ENCODE measurements at places on chromosomes 11 and 22.
A peak's percentile ranks its signal among the peaks of the same experiment; 100 is the strongest.

DNA sequence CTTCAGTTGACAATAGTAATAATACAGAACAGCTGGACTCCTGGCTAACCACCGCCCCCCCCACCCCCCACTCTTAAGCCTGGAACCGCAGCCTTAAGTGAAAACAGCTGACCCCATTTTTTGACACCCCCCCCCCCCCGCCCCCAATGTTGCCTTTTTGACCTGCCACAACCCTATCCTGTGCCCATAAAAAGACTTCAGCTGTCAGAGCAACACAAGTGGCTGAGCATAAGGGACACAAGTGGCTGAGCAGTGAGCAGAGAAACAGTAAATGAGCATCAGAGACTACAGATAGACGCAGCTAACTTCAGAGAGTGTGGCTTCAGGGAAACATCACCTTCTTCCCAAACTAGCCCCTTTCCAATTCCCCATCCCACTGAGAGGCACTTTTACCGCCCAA lies 1493.8 kb downstream of the LRRC4C start:
- DNase-seq = no peak

DNA sequence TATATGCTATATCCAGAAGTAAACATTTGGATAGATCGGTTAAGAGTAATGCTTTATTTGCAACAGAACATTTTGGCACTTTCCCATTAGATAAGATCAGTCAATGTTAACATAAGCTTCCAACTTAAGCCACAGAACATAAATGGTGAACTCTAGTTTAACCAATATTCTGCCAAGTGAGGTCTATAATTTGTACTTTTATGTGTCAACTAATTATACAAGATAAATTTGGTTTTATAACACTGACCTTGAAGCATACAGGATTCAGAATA lies 23.5 kb upstream of the BLID start:
- DNase-seq = peak; percentile 37

GRCh38 chr11:13061294-13061990 lies 52.3 kb downstream of the RASSF10 start:
- no peak for DNase-seq

DNA sequence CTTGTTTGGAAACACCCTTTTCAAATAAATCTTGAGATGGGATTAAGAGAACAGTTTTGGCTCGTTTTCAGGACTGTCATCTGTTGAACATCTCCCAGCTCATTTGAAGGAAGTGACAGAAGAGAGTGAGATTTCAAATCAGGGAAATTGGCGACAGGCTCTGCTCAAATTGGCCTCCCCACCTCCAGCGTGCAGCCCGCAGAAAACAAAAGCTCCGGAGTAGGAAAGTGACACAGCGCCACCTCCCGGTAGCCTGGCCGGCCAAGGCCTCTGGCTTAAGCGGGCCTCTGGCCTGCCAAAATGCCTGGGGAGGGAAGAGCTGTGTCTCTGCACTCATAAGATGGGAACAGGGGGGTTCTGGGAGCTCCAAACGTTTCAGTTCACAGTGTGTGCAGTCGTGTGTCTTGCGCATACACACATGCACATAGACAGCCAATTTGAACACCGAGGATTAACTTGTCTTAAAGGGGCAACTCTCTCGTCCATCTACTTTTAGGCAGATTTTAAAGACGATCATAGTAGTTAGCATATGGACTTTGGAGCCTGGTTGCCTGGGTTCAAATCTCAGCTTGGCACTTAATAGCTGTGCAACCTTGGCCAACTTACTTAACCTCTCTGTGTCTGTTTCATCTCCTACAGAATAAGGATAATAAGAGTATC lies 132.7 kb upstream of the RCN1 start:
- DNase-seq = peak; percentile 77

GRCh38 chr11:43269254-43269918 lies 42.4 kb upstream of the API5 start:
- DNase-seq = no peak

GRCh38 chr11:27717801-27718229 lies 17.6 kb upstream of the BDNF start:
- no peak for DNase-seq

DNA sequence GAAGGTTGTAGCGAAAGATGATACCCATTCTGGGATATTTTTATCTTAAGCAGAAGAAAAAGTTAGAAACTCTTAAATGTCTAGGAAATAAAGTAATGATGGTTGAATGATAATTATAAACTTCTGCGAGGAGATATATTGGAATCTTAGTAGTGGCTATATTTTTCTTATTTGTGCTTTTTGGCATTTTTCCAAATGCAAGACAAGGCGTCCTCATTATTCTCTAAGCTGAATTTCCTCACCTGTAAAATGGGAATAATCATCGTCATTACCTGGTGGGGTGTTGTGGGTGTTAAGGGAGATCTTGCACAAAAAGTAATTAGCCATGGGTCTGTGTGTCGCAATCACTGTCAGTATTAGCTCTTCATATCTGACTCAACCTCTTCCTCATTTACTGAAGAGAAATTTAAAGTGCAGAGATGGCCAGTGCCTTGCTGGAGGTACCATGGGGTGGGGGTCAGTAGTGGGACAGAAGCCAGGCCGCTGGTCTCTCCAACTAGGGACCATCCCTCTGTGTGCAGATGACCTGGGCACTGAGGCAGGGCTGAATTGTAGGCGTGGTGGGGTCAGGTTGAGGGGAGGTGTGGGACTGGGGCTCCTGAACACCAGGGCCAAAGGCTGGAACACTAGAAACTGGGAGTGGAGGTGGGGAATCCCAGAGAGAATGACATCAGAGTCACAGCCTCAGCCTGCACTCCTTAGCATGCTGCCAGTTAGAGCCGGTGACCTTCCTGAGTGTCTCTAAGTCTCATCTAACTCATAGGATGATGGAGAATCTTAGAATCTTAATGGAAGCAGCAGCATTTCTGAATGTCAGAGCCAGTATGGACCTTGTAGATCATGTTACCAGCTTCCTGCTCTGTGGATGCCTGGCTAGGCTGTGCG lies 4.1 kb downstream of the PITPNM1 start:
- DNase-seq = no peak

- DNase-seq = no peak
Measured at GRCh38 chr22:31250740-31251600, 38.9 kb downstream of the LIMK2 start.

DNA sequence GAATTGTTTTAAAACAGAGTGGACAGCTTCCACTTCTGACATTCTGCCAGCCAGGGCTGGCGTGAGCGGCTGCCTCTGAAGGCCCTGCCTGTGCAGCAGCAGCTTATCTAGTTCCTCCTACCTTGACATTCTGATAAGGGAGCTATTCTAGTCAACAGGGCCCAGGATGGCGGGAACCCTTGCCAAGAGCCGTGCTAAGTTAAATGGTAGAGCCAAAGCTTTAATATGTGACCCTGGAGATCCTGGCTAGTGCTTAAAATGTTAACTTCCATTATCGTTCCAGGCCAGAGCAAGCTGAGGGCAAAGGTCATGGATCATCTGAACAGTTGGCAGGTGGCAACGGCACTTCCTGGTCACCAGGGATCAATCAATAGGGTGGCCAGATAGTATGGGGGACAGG lies 3.5 kb downstream of the KCNJ5 start:
- DNase-seq = no peak

- DNase-seq = no peak
Measured at GRCh38 chr22:48691431-48691851, 1136.2 kb downstream of the BRD1 start.

DNA sequence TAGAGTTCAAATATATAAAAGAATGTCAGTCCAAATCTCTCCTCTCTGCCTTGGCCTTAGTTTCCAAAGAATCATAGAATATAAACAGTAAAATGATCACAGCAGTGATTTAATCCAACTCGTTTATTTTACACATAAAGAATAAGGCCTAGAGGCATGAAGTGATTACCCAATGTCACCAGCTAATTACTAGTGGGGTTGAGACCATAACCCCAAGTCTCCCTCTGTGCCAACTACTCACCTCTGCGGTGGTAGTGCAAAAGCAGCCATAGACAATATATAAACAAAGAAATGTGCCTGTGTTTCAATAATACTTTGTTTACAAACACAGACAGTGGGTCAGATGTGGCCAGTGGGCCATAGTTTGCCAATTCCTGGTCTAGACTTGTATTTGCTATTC lies 96.6 kb upstream of the FAT3 start:
- DNase-seq = peak; percentile 59

GRCh38 chr11:111001986-111002611 lies 243.4 kb upstream of the POU2AF2 start:
- DNase-seq = no peak

DNA sequence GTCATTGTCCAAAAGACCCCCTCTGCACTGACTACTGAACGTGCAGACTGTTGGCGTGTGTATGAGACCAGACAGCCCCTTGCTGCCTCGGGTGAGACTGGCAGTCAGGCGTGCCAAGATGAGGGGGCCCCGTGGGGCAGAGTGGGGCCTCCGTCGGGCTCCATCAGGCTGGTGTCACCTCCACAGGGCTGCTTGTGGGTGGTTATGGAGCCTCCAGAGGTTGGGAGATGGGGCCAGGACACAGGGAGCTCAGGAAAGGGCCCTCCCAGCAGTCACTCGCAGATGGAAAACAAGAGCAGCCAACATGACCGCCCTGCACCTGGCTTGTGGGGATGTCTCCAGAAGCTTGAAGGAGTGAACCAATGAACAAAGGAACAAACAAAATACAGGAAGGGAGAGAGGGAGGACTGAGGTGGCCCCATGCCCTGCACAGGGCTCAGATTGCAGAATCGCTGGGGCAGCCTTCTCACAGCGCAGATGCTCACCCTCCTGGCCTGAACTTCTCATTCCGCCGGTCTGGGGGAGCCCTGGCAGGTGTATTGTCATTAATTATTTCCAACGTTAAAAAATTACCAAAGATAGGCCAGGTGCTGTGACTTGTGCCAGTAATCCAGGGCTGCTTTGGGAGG lies 5.5 kb upstream of the PHLDA2 start:
- DNase-seq = no peak

GRCh38 chr11:36822829-36823228 lies 224.8 kb upstream of the RAG2 start:
- DNase-seq = no peak

DNA sequence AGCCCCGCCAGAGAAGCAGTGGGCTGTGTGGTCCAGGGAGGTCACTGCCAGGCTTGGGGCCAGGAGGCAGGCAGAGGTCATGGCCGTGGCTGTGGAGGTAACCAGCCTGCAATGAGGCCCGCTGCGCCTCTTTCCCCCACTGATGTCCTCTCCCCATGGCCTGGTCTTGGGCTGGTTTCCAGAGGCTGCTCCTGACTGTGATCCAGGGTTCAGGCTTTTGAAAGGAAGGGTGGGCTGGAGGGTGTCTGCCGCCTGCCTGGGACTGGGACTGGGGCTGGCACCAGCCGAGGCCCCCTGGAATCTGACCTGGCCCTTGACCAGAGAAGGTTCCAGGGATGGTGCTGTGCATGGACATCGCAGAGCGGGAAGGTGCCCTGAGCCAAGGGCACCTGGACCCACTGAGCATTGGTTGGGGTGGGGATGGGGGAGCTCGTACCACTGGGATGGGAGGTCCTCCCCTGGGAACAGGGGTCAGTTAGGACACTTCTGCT lies 59.6 kb upstream of the THY1 start:
- DNase-seq = no peak

GRCh38 chr22:47965896-47966295 lies 1203.4 kb downstream of the TBC1D22A start:
- DNase-seq = no peak

DNA sequence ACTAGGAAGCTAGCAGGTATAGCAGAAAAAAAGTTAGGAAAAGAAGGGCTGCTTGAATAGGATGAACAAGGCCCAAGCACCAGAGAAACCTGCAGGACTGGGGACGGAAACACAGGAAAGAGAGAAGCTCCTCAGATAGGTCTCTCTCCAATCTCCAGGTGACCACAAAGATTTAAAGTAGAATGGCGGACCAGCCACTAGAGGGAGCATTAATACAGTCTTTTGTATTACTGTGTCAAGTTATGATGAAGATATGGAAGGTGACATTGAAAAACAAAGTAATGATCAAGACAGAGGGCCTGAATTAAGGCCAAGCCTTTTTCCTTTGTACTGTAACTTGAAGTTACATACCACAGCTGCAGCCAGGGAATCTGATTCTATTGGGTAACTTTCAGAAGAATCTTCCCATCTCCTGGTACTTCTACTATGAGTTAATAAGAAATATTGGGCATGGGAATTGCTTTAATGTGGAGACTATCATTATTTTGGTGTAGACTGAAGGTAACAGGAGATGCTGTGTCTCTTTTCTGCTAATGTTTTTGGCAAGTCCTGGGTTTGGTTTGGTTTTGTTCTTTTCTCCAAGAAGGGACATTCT lies 33.8 kb downstream of the OR2AG2 start:
- DNase-seq = peak; percentile 7

- DNase-seq = no peak
Measured at GRCh38 chr22:23913306-23913660, 19.1 kb downstream of the MIF start.

DNA sequence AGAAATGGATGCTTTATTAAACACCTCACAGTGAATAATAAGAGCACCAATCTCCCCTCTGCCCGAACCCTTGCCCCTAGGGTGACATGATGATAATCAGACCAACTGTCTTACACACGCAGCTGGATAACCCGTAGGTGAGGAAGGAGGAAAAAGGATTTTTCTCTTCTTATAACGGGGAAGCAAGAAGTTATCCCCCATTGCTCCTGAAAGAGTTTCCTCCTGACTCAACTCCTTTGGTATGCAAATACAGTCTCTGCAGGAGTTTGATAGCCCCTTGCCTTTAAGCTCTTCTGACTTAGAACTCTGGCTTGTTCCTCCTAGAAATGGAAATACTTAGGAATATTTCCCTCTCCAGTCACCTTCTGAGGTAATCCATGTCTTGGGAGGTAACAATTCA lies 455.8 kb downstream of the TMEM135 start:
- no peak for DNase-seq

DNA sequence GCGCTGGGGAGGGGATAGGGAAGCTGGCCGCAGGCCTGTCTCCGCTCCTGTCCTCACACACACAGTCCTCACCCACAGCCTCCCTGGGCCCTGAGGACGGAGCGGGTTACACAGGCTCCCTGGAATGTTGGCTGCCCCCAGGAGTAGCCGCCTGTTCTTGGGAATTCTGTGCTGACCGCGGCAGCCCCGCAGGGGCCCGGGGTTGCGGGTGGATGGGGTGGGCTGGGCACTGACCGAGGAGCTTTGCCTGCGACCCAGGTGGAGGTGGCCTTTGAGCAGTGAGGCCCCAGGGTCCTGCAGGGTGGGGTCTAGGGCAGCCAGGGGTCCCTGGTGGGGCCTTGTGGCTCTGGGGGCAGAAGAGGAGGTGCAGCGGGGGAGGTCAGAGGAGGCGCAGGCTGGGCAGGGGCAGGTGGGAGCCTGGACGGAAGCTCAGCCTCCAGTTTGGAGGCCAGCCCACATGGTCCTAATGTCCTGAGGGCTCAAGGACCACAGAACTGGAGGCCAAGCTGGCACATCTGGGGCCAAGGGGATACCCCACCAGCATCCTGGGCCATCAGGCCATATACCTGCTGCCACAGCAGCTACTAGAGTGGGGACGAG lies 6.6 kb upstream of the MRGPRG start:
- no peak for DNase-seq
